ENCODE measurements at places on chromosomes 3 and 15.
A peak's percentile ranks its signal among the peaks of the same experiment; 100 is the strongest.

DNA sequence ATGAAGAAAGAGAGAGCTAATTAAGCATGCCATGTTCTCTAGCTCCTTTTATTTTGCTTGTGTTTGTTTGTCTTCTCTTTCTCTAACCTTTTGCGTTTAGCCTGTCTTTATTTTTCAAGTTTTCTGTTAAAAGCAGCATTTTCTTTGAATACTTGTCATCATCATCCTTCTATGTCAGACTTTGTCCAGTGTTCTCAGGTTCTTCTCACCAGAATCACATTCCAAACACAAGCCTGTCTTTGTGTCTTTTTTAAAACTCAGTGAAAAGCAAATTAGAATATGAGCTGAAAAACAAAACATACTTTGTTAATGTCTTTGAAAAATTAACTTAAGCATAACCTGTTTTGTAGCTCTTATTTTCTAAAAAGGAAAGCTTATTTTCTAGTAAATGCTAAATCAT lies 62.4 kb downstream of the LEKR1 start:
- no peak for DNase-seq

GRCh38 chr3:114155370-114155821 lies 23.5 kb downstream of the DRD3 start:
- no peak for DNase-seq

- no peak for DNase-seq
Measured at GRCh38 chr3:14793858-14794234, 24.9 kb upstream of the FGD5 start.

GRCh38 chr3:166209701-166210100 lies 372.5 kb upstream of the BCHE start:
- no peak for DNase-seq

- no peak for DNase-seq
Measured at GRCh38 chr3:188520466-188520865, 366.5 kb downstream of the LPP start.

- DNase-seq = no peak
Measured at GRCh38 chr3:143700431-143700975, 147.8 kb downstream of the SLC9A9 start.

DNA sequence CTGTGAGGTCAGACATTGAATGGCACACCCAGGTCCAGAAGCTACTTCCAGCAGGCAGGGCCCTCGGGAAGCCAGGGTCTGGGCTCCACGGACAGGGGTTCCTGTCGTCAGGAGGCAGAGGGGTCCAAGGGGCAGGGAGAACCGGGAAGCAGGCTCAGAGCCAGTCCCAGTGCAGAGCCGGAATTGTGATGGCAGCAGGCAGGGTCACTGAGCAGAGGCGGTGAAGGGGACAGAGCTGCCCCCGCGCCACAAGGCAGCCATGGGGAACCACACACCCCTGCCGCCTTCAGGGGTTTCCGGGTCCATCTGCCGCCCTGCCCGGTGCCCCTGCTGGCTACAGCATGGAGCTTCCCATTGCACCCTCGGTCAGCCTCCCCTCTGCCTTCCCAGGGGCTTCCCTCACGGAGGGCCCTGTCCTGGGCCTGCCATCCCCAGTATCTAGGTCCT lies 136.9 kb downstream of the NSMCE3 start:
- no peak for DNase-seq

DNA sequence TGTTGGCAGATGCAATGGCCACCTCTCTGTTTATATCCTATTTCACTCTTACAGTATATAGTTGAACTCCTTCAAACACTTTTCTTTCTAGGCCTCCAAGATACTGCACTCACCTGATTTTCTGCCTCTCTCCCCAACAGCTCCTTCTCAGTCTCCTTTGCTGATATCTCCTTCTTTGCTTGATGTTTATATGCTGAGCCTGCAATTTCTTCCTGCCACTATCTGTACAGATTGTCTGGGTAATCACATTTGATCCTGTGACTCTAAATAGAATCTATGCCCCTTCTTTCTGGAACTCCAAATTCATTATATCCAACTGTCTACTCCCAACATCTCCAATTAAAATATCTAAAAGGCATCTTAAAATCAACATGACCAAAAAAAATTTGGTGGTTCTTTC lies 165.5 kb upstream of the PFN2 start:
- no peak for DNase-seq

GRCh38 chr15:83422541-83422940 lies 24.6 kb upstream of the SH3GL3 start:
- DNase-seq = no peak

DNA sequence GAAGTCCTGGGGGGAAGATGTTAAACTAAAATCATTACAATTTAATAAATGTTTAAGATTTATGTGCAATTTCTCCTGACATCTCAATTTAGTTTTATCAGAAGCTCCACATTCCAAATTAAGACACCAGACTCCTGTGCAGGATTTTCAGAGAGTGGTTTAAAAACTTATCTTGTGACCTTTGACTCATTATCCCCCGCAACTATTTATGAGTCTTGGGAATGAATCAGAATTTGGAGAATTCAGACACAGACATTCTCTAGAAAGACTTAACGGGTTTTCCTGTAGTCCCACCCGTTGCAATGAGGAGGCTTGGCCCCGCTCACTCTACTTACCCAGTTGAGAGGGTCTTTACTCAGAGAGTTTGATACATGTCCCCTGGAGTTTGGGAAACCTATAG lies 7.1 kb downstream of the OR5K2 start:
- no peak for DNase-seq

DNA sequence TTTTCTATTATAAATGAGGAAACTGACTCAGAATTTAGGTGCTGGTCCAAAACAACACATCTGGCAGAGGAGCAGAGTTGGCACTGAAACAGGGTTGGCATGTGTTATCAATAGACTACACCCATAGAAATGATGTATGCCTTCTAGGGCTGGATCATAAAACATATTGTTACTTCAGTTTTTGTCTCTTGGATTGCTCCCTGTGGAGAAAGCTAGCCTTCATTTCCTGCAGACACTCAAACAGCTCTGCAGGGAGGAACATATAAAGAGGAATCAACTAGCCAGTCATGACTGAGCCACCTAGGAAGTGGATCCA lies 507 bp upstream of the MRPL3 start:
- DNase-seq = no peak

DNA sequence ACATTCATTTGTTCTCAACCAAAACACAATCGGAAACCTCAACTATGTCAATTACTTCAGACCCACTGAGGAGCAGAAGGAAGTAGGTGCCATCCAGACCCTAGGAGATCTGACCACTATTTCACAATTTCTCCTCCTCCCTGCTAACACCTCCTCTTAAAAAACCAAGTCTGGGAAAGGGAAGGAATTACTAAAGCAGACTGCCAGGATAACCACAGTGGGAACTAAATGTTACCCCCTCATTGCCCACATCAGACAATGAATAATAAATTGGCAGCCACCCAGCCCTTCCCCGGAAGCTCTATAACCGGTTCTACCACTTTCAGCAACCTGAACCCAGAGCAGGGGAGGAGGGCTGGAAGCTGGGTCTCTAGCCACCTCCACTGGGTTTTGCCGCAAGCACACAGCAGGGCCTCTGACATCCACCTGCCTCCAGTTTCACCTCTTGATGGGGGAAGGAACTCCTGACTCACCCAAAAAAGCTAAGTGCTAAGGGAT lies 17.6 kb downstream of the C15orf62 start:
- DNase-seq = peak; percentile 86

DNA sequence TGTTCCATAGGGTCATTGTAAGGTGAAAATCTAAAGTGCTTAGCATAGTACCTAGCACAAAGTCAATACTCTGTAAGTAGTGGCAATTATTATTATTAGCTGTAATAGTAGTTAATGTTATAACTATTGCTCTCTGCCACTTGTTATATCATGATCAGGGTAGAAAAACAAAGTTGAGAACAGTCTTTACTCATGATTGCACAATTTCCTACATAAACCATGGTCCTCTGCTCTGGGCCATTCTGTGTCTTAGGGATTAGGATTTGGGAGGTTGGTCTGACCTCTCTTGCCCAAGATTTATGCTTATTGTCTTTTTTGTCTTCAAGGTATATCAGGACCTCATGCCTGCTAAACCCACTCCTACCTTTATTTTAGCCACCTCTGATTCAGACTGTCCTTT lies 4.3 kb upstream of the LRRC58 start:
- no peak for DNase-seq

GRCh38 chr15:45133561-45133920 lies 3.7 kb downstream of the DUOX1 start:
- no peak for DNase-seq

GRCh38 chr3:122890077-122890719 lies 95.3 kb downstream of the SLC49A4 start:
- no peak for DNase-seq

DNA sequence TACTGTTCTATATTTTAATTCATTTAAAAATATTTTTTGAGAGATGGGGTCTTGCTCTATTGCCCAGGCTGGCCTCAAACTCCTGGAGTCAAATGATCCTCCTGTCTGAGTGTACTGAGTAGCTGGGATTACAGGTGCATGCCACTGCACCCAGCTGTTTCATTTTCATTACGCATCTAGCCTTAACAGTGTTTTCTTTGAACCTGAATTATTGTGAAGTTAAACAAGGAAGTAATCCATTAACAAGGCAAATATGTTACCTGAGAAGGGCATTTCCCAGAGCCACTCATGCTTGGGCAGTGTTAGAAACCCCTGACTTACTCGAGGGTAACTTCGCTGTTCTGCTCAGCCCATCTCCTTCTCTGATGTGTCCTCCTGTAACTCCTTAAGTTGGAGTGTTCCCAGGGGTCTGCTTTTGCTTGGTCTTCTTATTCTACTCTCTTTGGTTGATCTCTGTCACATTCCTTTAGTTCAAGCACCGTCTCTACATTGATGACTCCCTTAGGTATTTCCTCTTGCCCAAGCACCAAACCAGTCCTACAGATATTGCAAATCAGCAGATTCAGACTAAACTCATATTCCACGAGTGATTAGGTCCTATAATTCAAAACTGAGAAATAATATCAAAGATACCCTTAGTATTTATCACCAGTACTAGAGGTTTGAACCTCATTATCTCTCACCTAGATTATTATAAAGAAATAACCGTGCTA lies 107.9 kb downstream of the STAC start:
- no peak for DNase-seq

DNA sequence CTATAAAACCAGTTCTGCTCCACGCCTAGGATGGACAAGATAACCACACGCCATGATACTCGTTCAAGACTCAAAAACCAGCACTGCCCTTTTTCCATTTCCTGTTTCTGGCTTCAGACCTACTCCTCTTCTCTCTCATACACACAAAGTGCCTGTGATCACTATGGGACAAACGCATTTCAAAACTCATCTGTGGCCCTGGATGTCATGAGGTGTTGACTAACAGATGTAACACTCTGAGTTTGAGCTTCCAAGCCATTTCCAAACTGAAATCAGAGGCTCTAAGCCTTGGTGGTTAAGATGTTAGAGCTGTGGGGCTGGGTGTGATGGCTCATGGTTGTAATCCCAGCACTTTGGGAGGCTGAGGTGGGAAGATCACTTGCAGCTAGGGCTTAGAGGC lies 55.7 kb upstream of the LMOD3 start:
- DNase-seq = no peak

DNA sequence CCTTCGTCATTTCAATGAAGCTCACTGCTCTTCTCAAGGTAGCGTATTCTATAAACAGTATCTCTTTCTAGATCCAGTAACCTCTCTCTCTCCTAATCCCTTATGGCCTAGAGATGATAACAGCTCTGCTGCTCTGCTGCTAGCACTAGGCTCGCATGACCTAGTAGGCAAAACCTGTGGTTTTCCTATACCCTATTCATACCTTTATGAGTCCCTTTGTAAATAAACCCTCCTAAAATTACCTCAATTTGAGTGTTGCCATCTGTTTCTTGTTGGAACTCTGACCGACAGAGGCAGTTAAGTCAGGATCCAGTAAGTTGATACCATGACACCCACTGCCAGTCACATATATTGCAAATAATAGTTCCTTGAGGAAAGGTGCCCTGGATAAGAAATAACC lies 7.3 kb downstream of the CCDC14 start:
- DNase-seq = peak; percentile 63

- no peak for DNase-seq
Measured at GRCh38 chr3:184757022-184757651, 45.3 kb upstream of the MAGEF1 start.

DNA sequence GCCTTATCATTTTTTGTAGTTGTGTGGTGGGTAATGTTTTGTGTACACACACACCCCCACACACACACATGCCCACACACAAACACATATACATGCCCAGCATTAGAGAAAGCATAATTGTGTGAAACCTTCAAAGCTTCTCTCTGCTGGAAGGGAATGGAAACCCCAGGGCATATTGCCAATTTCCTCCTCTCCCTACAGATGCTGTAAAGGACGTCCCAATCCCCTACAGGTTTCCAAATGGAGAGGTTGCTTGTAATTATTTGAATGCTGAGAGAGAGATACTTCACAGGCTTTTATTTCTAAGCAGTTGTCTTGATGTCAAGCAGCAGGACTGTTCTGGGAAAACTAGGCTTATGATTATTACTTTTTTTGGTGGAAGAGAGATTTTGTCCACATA lies 23.0 kb upstream of the CCK start:
- no peak for DNase-seq

- no peak for DNase-seq
Measured at GRCh38 chr3:157652366-157652765, 149.2 kb upstream of the VEPH1 start.

DNA sequence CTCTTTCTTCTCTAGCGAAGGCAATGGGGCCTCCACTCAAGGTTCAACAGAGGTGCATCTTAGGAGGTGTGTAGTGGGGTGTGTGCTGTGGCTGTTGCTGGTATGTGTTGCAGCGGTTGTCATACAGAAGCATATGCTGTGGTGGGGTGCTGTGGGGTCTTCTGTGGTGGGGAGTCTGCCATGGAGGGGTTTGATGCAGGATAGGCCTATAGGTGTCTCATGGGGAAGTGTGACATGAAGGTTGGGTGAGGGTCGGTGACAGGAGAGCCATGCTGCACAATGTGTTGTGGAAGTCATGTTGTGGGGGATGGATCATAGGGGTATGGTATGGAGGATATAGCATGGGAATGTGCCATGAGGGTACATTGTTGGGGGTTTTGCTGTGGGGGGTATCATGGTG lies 20.3 kb downstream of the NMNAT3 start:
- DNase-seq = no peak

DNA sequence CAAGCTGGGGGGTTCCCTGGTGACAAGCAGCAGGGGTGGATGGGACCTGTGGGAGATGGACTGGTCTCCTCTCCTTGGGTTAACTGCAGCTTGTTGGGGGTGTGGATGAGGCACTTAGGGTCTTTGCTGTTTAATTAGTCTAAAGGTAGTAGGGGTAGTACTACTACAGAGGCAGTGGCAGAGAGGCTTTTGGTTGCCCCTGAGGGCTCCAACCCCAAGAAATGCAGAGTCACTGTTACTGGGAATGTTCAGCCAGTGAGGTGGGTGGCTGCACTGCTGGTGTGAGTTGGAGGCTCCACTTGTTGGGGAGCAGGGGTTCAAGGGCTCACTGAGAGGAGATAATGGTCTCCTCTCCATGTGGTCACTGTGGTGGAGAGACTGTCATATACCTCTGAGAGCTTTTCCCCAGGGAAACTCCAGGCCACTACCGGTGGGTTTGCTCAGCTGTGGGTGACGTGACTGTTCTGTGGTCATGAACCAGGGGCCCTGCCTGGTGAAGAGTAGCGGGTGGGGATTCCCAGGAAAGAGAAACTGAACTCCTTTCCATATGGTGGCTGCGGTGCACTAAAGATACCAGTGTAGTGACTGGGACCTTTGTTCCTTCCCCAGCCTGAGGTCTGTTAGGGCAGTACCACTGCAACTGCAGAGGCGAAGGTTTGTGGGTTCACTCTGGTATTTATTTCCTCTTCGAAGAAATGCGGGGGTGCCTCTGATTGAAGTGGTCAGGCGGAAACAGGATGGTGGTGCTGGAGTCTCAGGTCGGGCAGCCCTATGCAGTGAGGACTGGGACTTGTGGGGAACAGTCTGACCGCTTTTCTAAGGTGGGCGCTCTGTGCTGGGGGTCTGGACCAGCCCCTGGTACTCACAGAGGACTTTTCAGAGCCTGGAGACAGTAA lies 68.9 kb upstream of the TNFSF10 start:
- DNase-seq = no peak

Data from NCI-H1048 (cell line).